ENCODE measurements at places on chromosomes 12 and 14. TPM values are rescaled to one million over a fixed set of nuclear protein-coding genes. Genes with fewer than 3 reads are reported as not detected.

GRCh38 chr12:50401500-50402081 lies 906 bp downstream of the LARP4 start:
- H3K36me3 ChIP-seq, result peaks cover 10% of the 10 kb centered on the region
- peak overlapping the region; percentile 91 for H3K27ac ChIP-seq
- no peaks in the 10 kb centered on the region for H3K27me3 ChIP-seq
- peaks cover 21% of the 10 kb centered on the region for H3K4me1 ChIP-seq
- DNase-seq, result no peak
- peak overlapping the region; percentile 96 for H3K4me3 ChIP-seq

- no peak overlapping the region for H3K4me3 ChIP-seq
- H3K27me3 ChIP-seq, result no peaks in the 10 kb centered on the region
These were observed 13.5 kb downstream of the EXD2 start for GRCh38 chr14:69204753-69205152.

DNA sequence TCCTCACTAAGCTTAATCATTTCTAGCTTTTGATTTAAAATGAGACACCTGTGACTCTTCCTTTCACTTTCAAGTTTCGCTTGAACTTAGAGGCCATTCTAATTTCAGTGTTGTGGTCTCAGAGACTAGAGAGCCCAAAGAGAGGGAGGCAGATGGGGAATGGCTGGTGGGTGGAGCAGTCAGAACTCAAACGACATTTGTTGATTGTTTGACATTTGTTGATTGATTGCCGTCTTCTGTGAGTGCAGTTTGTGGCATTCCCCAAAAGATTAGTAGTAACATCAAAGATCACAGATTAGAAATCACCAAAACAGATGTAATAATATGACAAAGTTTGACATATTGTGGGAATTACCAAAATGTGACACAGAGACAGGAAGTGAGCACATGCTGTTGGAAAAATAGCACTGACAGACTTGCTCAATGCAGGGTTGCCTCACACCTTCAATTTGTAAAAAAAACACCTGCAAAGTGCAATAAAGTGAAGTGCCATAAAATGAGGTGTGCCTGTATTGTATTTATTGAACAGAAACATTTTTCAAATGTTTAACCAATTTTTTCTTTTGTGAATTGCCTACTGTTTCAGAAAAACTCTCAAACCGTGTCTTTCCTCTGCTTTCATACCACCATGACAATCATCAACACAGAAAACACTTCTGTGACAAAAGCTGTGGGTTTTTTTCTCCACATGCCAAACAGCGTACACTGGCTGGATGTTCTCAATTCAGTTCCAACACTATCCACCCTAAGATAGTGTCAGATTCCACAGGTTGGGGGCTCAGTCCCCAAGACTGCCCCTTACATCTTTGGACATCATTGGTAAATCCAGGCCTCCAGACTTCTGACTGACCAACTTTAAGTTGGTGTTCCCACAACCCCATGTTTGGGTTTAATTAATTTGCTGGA lies 376.3 kb upstream of the RGS6 start:
- peaks cover 4% of the 10 kb centered on the region for H3K36me3 ChIP-seq
- peak overlapping the region; percentile 79 for H3K4me3 ChIP-seq
- H3K27ac ChIP-seq, result peak overlapping the region; percentile 93
- H3K27me3 ChIP-seq, result no peaks in the 10 kb centered on the region
- H3K4me1 ChIP-seq, result peaks cover 85% of the 10 kb centered on the region

Gene DRAM1
- 9.9 TPM for total RNA-seq

DNA sequence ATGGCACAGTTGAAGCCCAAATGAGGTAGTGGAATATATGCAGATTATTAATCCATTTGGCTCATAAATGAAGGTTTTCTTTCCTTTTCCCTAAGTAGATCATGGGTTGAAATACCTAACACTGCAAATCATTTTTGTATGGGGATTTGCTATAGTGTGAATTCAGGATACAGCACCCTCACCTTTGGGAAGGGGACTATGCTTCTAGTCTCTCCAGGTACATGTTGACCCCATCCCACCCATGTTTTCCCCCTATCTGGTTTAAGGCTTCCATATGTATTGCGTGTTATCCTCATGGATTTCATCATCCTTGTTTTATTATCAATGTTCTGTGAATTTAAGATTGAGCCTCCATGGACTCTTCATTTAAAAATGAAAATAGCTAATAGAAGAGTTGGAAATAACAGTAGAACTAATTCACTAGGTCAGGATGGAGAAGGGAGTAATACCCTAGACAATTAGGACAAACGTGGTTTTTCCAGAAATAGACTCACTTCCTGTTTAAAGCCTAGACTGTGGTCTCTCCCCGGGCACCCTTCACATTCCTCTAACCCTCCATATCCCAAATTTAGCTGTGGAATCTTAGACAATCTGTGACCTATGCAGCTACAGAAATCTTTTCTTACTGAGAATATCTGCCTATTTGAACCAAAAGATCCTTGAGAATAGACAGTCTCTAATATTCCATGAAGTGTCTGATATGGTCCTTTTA lies 56.5 kb downstream of the DAD1 start:
- H3K27me3 ChIP-seq, result no peaks in the 10 kb centered on the region
- DNase-seq, result no peak
- peak overlapping the region; percentile 73 for H3K4me3 ChIP-seq
- peaks cover 95% of the 10 kb centered on the region for H3K4me1 ChIP-seq

Gene NYNRIN
- total RNA-seq, result 0.09 TPM

GRCh38 chr12:89874146-89874545 lies 165.5 kb upstream of the ATP2B1 start:
- peaks cover under 1% of the 10 kb centered on the region for H3K4me1 ChIP-seq
- no peak overlapping the region for H3K27ac ChIP-seq
- no peak overlapping the region for H3K4me3 ChIP-seq
- no peak for DNase-seq

DNA sequence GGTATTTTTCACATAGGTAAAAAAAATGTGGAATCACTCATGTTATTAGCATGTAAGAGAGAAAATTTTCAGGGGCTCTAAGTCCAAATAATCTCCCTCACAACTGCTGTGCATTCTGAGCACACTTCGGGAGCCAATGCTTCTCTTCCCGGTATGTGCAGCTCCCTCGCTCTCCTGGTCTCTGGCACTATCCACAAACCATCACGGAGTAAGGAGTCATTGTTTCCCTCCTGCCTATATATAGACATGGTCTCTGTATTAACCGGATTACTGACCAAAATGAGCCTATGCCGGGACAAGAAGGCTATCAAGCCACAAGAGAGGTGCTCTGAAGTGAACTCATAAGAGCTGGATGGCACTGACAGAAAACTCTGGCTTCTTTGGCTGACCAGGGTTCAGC lies 13.4 kb downstream of the HECTD4 start:
- DNase-seq, result no peak
- no peak overlapping the region for H3K27ac ChIP-seq
- H3K4me3 ChIP-seq, result no peak overlapping the region
- H3K27me3 ChIP-seq, result no peaks in the 10 kb centered on the region
- peaks cover 13% of the 10 kb centered on the region for H3K4me1 ChIP-seq

DNA sequence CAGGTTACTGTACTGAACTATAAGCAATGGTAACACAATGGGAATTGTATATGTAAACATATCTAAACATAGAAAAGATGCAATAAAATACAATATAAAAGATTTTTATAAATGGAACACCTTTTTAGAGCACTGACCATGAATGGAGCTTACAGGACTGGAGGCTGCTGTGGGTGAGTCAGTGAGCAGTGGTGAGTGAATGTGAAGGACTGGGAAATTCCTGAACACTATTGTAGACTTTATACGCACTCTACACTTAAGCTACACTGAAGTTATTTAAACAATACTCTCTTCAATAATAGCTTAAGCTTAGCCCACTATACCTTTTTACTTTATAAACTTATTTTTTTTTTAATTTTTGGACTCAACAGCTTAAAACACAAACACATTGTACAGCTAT lies 313.5 kb downstream of the KCNC2 start:
- no peak overlapping the region for H3K4me3 ChIP-seq
- H3K4me1 ChIP-seq, result peaks cover 33% of the 10 kb centered on the region
- no peak overlapping the region for H3K27ac ChIP-seq
- H3K27me3 ChIP-seq, result no peaks in the 10 kb centered on the region
- DNase-seq, result no peak
- no peaks in the 10 kb centered on the region for H3K36me3 ChIP-seq

Gene BCL2L14
- 3.2 TPM for total RNA-seq

DNA sequence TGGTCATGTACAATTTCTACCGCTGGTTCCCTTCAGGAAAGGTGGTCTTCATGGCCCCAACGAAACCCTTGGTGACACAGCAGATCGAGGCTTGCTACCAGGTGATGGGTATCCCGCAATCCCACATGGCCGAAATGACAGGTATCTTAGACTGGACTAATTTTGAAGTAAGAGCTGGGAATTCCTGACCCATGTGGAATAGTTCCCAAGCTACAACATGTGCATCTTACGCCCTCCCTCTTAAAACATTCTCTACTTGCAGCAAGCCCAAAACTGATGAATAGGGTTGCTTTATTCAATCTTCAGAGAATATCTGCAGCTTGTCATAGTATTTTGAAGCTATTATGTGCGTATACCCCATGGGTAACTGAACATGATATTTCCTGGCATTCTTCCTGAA lies 669 bp downstream of the FANCM start:
- peaks cover 1% of the 10 kb centered on the region for H3K36me3 ChIP-seq
- DNase-seq, result no peak
- no peaks in the 10 kb centered on the region for H3K27me3 ChIP-seq
- peak overlapping the region; percentile 93 for H3K4me3 ChIP-seq

- peaks cover 6% of the 10 kb centered on the region for H3K36me3 ChIP-seq
- peaks cover 49% of the 10 kb centered on the region for H3K27me3 ChIP-seq
- peaks cover 4% of the 10 kb centered on the region for H3K4me1 ChIP-seq
- no peak overlapping the region for H3K4me3 ChIP-seq
- H3K27ac ChIP-seq, result no peak overlapping the region
These were observed 363 bp upstream of the LMO3 start for GRCh38 chr12:16606201-16606849.

- peaks cover 25% of the 10 kb centered on the region for H3K4me1 ChIP-seq
- peaks cover 4% of the 10 kb centered on the region for H3K36me3 ChIP-seq
- DNase-seq, result no peak
- H3K4me3 ChIP-seq, result no peak overlapping the region
These were observed 176.7 kb downstream of the CRADD start for GRCh38 chr12:93853698-93854478.

- DNase-seq, result no peak
- H3K4me1 ChIP-seq, result peaks cover 9% of the 10 kb centered on the region
- no peaks in the 10 kb centered on the region for H3K36me3 ChIP-seq
These were observed 253.7 kb downstream of the DUSP6 start for GRCh38 chr12:89098441-89099112.

Gene SERPINA3
- not detected for total RNA-seq

DNA sequence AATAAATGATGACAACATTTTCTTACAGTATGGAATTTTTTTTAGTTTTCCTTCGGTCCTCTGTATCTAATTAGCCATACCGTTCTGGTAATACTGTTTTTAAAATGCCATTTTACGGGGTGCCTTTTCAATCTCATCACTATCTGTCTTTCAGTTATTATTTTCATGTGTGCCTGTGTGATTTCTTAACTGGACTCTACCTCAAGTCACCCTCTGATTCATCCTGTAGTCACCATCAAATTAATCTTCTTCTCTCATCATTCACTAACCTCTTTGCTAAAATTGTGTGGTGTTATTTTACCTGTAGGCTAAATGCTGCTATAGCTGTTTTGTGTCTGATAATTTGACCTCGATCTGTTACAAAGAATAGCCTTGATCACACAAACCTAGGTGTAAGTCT lies 16.0 kb upstream of the CCT2 start:
- H3K27ac ChIP-seq, result peak overlapping the region; percentile 14
- no peak overlapping the region for H3K4me3 ChIP-seq
- DNase-seq, result no peak
- no peaks in the 10 kb centered on the region for H3K27me3 ChIP-seq
- peaks cover 17% of the 10 kb centered on the region for H3K4me1 ChIP-seq

DNA sequence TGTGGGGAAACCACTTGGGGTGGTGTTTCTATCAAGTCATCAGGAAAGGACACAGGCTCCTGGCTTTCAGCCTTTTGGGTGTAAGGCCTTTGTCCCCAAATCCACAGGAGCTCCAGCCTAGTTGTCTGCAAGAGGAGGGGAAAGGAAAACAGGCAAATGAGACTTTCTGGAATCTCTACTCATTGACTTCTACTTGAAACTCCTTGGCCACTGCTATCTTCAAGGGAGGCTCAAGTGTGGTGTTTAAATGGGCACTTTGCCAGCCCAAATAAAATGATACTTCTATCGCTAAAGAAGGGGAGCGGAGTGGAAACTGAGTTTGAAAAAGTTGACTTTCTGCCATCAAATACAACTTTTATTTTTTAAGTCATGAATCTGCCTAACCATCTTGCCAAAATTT lies 445.9 kb upstream of the RGS6 start:
- H3K4me1 ChIP-seq, result peaks cover 23% of the 10 kb centered on the region
- H3K27me3 ChIP-seq, result no peaks in the 10 kb centered on the region
- peaks cover 3% of the 10 kb centered on the region for H3K36me3 ChIP-seq

All from activated T-cell treated with anti-CD3 and anti-CD28 coated beads, Interleukin-2, amount 50 U/mL, for 72 hours (primary cell).